ENCODE measurements at places on chromosomes 6 and 20. TPM values are rescaled to one million over a fixed set of nuclear protein-coding genes. Genes with fewer than 3 reads are reported as not detected.

Gene MAS1
- not detected for total RNA-seq

Gene ARFGEF2
- total RNA-seq: 18.0 TPM

Gene PLEKHG1
- total RNA-seq: 27.6 TPM

Gene TCP11
- total RNA-seq: not detected

Gene SEMG1
- total RNA-seq: not detected

Gene GDAP1L1
- 10.0 TPM for total RNA-seq

Gene GNMT
- 1.5 TPM for total RNA-seq

Gene GPLD1
- total RNA-seq: 4.7 TPM

Gene CST1
- total RNA-seq: not detected

Gene CGAS
- total RNA-seq: 0.63 TPM

Gene SNAI1
- total RNA-seq: 12.9 TPM

Gene USP49
- total RNA-seq: 25.1 TPM

Gene ZNF76
- total RNA-seq: 47.6 TPM
